Choroid plexus epithelial cell (primary cell): ENCODE measurements at places on chromosomes 7 and 10.

DNA sequence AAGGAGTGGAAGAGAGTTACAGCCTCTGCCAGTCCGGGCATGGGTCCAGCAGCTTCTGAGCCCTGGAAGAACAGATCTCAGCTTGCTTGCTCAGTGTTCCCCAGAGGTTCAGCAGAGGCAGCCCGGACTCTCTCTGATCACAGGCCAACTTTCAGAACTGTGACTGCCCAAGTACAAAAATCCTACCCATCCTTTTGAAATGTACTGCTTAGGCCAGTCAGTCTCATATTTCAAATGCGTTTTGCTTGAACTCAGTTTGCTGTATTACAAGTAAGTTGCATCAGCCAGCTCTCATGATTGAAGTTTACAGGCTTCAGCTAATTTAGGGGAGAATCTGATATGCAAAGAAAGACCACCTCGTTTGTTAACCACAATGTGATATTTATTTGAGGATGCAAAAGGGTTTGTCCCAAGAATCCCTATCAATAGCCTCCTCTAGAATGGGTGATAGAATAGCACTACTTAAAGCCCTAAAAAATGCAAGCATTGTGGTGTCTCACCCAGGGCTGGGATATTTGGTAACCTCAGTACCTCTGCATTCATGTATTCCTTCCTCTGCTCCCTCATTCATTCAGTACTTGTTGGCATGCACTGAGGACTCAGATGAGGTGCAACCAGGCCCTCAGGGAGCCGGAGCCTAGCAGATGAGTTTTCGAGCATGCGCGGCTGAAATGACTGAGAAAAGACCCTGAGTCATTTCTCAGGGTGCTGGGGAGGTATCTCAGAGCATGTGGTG lies 7.0 kb downstream of the AIMP2 start:
- peak; percentile 98 for DNase-seq

DNA sequence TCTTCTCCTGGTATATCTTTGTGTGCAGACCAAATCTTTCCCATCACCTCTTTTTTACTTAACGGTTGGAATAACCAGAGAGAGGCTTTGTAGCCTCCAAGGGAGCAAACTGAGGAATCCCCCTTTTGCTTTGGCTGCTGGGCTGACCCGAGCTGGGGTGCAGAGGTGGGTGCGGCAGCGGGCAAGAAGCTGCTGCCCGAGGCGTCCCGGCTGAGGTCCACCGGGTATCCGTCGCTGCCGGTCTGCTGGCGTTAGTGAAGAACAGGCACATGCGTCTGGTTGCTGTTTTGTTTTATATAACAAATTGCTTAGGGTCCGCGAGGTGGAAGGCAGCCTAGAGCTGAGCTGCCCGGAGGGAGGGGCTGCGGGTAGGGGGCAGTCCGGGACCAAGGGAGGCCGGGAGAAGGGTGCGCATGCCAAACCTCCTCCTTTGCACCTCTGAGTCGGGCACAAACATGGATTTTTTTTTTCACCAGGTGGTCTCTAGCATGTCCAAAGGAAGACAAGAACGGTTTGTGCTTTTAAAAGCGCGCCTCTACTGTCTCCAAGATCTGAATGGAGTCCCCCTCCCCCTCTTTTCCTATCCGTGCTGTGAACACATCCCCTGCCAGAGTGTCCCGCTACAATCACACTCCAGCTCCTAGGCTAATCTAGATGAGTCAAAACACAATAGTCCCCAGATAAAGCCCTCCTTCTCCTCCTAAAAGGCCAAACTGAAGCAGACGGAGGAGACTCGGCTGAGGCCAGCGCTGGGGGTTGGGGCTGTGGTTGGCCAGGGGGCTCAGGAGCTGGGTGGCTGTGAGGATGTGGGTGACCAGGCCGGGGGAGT lies 6.8 kb upstream of the GATA3 start:
- no peak for DNase-seq

DNA sequence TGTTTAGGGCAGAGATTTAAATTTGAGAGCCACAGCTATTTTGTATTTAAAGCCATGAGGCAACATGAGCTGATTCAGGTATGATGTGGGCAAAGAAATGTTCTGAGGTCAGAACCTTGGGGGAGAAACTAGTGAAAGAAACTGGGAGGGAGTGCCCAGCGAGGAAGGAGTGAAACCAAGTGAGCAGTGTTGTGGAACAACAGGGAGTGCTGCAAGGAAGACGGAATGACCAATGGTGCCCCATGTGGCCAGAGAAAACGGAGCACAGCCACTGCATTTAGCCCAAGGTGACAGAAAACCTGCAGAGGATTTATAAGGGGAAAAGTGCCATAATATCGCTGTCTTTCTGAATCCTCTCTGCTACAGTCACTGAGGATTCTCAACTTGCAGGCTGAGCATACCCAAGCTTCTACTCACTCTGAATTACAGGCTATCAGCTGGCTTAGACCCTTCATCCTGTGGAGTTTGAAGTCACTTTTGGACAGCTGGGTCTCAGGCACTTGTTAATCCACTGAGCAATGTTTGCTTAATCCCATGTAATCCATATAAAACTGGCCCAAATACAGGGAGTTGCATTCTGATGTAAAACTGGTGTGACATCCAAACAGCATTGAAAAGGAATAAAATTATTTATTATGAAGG lies 777.3 kb downstream of the CCSER2 start:
- DNase-seq: no peak

GRCh38 chr10:59324597-59324996 lies 37.8 kb downstream of the FAM13C start:
- no peak for DNase-seq

DNA sequence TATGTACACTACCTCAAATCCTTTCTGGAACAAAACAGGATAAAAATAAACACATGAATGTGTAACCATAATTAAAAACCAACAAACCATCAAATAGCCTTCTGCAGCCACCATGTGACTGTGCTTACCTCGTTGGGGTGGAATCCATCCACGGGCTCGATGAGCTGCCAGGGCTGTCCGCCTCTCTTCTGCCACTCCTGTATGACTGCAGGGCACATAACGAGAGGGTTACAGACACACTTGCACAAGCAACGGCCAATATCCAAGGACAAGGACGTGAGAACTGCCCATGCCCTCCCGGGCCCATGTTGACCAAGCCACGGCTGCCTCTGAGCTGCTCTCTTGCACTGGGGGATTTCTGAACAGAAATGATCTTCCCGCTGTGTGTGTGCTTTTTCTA lies 132.2 kb downstream of the ANLN start:
- DNase-seq: no peak

GRCh38 chr7:155009570-155010157 lies 6.7 kb upstream of the PAXIP1 start:
- peak; percentile 24 for DNase-seq

GRCh38 chr7:129832282-129832681 lies 120.5 kb downstream of the UBE2H start:
- no peak for DNase-seq

GRCh38 chr7:23277359-23277989 lies 21.7 kb upstream of the MALSU1 start:
- peak; percentile 86 for DNase-seq

DNA sequence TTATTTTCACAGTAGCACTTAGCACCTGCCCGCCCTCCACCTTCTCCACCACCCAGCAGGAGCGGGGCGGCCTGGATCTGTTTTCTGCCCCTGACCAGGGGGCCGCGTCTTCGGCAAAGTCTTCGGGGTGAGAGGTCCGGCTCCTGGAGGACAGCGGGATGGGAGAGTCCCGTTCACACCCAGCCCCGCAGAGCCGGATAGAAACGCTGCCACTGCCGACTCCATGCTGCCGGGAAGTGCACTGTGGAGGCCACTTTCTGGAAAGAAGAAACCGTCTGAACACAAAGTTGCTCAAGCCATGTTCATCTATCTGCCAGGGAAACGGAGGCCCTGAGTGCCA lies 14.5 kb upstream of the ZNF273 start:
- DNase-seq: peak; percentile 27

DNA sequence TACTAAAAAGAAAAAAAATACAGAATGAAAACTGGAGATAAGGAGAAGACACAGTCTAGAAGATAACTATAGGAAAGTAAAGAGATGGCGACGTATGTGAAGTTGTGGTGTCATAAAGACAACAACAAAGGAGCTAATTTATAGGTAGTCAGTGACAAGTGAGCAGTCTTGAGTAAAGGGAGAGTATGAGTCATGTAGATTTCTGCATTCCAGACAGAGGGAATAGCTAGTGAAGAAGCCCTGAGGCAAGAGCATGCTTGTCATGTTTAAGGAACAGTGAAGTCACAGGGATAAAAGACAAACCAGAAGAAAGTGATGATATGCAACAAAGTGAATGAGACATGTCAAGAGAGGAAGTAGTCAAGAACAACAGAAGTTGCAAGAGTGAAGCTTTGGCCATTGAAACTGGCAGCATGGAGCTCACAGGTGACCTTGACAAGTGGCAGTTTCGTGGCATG lies 2.3 kb upstream of the MIOS start:
- peak; percentile 49 for DNase-seq

DNA sequence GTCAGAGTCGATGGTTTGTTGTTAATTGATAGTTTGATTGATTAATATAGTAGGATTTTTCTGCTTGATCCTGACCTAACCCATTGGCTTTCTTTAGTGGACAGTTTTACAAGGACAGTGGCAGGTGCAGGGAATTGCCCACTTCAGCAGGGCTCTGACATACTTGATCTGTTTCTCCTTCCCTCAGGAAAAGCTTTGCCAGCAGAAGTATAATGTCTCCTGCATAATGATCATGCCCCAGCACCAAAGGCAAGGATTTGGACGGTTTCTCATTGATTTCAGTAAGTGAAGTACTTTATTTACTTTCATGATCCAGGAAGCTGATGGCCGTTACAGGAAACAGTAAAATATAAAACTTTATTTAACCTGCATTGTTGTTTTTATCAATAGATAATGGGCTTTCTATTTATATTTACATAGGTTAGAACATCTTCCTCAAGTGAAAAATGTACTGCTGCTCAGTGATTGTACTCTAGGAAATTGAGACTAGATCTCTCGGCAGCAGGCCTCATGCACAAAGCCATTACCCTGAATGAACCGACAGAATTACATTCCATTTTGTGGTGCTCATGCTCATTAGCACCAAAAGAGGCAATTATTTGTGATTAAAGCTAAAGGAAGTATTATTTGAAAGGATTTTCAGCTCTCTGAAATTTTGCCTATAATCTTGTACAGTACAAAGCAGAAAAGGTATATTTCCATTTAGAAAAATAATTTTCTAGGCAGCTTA lies 122.5 kb upstream of the SAMD8 start:
- DNase-seq: no peak

DNA sequence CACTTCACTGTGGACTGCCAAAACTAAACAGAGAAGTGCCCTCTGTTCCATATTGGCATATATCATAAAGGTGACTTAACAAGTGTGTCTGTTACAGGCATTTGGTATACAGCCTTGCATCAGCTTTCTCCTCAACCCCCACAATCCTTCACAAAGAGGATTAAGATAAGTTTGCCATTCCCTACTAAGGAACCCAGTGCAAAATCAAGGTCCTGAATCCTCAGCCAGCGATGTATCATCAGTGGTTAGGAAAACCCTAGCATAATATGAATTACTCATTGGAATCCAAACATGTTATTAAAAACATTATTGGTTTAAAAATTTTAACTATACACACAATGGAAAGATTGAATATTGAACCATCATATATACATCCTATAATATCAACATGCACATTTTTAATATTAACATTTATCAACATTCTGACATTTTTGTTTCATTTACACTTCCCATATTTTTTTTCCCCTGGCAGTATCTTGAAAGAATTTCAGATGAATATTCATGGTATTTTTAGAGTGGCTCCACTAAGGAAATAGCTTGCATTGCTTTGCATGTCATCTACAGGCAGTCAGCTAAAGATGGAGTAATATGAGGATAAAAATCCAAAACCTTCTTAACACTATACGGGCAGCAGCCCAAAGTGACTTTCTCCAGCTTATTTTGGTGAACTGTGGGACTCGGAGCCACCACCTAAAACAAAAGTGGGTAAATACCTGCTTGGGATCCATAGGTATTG lies 215.6 kb upstream of the CHRM2 start:
- no peak for DNase-seq

DNA sequence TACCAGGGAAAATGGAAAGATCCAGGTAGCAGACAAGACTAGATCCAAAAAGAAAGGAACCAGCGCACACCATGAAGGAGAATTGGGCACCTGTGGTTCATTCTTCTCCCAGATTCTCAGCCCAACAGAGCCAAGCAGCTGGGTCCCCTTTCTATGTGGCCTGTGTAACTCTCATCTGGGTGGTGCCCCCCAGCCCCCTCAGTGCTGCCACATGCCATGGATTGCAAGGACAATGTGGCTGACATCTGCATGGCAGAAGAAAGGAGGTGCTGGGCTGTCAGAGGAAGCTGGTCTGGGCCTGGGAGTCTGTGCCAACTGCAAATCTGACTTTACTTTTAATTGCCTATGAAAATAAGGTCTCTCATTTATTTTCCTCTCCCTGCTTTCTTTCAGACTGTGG lies 21.4 kb downstream of the PRSS2 start:
- no peak for DNase-seq

DNA sequence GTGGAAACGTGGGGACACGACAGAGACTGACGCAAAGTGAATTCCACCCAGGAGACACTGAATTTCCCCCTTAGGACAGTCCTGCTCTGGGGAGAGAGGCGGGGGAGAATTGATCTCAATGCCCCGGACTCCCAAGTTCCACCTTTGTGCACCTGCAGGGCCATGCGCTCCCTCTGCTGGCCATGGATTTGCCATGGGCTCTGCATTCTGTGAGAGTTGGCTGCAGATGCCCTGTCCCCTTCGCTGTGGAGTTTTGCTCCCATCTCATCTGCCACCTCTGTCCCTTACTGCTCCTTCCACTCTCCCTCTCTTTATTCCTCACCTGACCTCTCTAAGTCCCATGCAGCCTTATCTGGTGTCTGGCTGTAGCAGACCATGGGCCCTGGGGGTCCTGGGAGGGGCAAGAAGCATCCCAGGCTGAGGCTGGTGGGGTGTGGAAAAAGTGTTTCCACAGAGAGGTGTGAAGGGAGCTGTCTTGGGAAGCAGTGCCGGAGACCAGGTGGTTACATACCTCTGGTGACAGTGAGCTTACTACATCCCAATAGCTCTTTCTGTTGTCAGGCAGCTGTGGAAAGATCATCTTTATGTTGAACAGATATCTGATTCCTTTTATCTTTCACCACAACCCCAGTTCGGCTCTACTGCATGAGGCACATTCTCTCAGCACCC lies 14.3 kb downstream of the GHRHR start:
- DNase-seq: peak; percentile 55

DNA sequence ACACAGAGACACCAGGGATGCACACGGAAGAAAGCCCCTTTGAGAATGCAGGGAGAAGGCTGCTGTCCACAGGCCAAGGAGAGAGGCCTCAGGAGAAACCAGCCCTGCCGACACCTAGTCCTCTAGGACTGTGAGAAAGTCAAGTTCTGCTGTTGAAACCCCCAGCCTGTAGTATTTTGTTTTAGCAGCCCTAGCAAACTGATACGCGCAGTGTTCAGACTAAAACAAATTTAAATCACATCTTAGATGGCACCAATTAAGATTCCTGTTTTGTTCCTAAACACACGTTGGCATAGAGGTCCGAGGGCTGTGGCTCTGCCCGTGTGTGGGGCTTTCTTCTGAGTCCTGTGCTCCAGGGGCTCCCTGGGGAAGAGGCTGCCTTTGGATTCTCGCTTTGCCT lies 21.7 kb downstream of the LMTK2 start:
- DNase-seq: no peak

- no peak for DNase-seq
These were observed 2.7 kb downstream of the ADK start for GRCh38 chr10:74153676-74154075.
